ENCODE measurements at places on chromosomes 4 and X.

DNA sequence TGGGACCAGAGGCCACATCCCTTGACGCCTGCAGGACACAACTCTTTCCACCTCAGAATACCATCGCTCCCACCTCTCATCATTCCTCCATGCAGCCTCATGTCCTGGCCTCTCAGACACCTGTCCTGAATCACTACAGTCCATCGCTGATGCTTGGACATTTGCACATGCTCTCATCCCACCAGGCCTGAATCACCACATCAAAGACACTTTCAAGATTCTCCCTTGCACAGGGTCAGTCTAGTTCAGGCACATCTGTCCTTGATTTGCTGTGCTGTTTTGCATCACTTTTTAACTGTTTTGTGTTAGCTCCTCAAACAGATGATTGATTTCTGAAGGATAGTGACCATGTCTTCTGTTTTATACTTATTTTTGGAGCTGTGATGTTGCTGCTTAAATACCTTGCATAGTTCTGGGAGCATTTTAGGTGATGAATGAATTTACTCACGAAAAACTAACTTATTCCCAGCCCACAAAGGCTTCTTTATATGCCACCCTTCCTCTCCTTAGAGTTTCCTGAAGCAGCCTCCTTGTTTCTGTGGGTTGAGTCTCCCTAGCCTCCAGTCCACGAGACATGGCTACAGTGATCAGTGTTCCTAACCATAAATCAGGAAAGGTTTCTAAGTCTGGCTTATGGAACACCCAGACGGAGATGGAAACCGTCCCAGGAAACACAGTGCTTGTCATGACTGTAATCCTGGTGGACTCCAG is 2.6 kb downstream of the FAM114A1 start:
- no peak for DNase-seq

GRCh38 chr4:147786031-147786430 is 54.1 kb downstream of the ARHGAP10 start:
- DNase-seq, result no peak

DNA sequence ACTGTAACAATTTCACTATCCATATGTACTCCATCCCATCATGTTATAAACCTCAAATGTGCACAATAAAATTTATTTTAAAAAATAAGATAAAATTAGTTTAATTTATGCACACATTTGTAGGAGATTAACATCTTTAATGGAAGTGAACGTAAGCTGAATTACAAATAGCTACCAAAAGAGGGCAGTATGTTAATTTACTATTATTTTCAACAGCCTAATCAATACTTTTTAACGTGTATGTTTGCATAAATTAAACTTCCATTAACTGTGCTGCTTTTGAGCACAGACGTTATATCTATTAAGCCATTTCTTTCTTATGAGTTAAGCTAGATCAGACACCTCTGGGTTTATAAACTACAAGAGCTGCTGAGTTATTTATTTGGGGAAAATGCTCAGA is 56.5 kb upstream of the PHKA2 start:
- DNase-seq, result no peak

GRCh38 chrX:133543654-133544053 is 128.4 kb upstream of the GPC4 start:
- no peak for DNase-seq

DNA sequence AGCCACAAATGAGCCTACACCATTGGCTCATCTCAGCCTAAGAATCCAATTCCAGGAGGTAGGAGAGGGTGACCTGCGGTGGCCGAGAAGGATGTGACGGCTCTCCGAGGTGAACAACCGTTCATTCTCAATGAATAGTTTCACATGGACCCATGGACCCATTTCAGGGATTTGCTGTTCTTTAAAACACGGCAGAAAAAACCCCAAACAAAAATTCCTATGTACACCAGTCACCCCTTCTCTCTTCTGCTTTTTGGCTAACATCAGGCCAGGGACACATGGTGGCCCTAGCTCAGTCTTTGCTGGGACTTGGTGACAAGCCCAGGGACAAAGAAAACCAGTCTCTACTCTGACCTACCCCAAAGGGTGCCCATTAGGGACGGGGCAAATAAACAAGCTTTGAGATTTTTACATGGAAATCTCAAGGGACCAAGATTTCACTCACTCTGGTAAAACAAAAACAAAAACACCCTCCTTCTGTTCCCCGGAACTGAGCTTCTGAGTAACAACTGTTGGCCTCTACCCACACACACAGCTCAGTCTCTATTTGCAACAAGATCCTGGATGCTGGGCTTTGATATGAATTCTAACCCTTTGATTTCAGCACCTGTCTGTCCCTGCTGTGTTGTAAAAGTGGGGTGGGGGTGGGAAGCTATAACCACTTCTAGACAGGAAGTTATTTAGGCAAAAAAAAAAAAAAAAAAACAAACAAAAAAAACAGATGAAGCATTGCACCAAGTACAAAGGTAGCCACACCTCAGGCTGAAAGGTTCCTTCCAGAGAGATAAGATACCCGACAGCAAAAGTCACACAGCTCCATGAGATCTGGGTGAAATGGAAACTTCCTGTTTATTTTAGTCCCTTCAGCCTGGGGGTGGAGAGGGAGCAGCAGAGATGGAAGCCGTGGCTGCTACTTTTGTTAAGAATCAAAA is 49.0 kb downstream of the DDX3X start:
- no peak for DNase-seq

DNA sequence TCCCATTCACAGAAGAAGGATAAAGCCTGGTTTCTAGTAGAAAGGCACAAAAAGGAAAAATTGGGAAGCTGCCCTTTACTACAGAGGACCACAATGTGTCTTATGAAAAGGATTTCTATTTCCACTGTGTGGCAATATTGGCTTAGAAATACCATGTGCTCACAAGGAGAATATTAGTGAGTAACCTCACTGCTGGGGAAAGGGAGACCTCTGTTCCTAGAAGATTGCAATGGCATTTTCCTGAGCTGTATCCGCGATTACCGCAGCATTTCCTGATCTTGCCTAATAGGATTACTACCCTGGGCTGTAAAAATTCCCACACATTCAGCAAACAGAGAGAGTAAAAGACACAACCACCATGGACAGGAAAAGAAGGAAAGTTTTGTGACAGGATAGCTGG is 308.8 kb upstream of the TECRL start:
- DNase-seq, result no peak

- no peak for DNase-seq
Observed at GRCh38 chr4:5280828-5281227, 229.5 kb downstream of the STK32B start.

GRCh38 chr4:84317513-84317912 is 181.6 kb downstream of the NKX6-1 start:
- no peak for DNase-seq

DNA sequence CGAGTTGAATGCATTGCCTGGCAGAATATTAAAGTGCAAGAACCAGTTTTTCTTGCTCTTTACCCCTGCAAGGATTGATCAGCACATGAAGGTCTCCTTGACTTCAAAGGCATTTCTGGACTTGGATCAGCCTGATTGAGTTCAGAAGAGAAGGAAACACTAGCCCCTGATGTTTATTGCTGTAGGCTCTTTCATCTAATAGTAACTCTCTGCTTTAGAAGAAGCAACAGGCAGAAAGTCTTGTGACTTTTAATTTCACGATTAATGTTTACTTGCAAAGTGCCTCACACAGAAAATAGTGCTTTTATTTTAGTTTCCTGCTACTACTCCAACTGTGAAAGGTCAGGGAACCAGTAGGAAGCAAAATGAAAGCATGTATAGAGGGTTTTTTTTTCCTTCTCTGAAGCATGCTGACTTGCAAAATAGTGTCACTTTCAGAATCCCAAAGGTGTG is 69.1 kb downstream of the PCDH7 start:
- DNase-seq, result no peak

GRCh38 chr4:10981576-10981975 is 297.0 kb upstream of the CLNK start:
- DNase-seq, result no peak

DNA sequence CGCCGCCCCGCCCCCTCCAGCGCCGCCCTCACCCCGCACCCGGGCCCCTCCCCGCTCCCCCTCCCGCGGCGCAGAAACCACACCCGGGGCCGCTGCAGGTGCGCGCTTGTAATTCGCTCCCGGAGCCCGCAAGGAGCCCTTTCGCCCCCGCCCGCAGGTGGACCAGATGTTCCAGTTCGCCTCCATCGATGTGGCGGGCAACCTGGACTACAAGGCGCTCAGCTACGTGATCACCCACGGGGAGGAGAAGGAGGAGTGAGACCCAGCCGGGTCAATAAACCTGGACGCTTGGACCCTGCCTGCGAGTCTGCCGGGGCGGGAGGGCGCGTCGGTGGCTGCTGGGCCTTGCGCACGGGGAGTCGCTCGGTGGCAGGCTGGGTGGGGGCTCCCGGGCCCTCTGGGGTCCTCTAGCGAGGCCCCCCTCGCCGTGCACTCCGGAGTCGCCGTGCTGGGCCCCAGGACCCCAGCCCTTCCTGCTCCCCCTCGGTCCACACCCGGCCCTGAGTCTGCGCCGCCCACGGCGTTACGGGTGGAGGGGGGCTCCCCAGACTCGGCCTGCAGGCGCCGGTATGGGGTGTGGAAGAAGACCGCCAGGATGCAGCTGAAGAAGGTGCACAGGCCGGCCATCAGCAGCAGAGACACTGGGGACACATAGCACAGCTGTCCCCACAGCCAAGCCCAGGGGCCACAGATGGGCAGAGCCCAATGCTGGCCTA is 7.1 kb downstream of the SLC49A3 start:
- no peak for DNase-seq

DNA sequence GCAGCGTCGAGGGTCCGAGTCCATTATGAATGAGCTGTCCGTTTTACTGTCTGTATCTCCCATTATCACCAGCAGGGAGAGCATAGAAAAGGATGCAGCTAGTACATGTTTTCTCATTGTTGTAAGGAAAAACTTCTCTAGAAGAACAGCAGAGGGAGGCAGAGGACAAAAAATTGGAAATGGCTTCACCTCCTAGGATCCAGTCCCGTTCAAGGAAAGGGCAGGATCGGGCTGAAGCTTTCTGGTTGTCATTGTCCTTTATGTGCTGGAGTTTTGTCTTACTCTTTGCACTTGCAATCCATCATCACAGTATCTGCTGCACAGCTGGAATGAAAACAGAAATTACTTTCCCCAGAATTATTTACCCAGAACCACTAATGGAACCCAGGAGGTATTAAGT is 14.7 kb downstream of the NDP start:
- DNase-seq, result no peak

DNA sequence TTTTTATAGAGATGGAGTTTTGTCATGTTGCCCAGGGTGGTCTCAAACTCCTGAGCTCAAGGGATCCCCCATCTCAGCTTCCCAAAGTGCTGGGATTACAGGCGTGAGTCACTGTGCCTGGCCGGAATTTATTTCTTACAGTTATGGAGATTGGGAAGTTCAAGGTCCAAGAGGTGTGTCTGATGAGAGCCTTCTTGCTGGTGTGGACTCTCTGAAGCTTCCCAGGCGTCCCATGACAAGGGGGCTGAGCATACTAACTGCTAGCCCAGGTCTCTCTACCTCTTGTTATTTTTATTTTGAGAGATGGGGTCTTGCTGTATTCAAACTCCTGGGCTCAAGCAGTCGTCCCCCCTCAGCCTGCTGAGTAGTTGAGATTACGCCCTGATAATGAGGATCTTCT is 2.9 kb upstream of the NSD2 start:
- no peak for DNase-seq

- no peak for DNase-seq
Observed at GRCh38 chr4:174714393-174715211, 114.4 kb downstream of the GLRA3 start.

Data from memory B cell (primary cell).